ENCODE measurements at places on chromosomes 5 and 9.

- DNase-seq, result no peak
Measured at GRCh38 chr9:93065135-93065720, 6.7 kb downstream of the SUSD3 start.

- no peak for DNase-seq
Measured at GRCh38 chr9:18947892-18948339, 85.1 kb downstream of the SAXO1 start.

GRCh38 chr9:128901822-128902221 lies 19.0 kb upstream of the PHYHD1 start:
- DNase-seq, result no peak

DNA sequence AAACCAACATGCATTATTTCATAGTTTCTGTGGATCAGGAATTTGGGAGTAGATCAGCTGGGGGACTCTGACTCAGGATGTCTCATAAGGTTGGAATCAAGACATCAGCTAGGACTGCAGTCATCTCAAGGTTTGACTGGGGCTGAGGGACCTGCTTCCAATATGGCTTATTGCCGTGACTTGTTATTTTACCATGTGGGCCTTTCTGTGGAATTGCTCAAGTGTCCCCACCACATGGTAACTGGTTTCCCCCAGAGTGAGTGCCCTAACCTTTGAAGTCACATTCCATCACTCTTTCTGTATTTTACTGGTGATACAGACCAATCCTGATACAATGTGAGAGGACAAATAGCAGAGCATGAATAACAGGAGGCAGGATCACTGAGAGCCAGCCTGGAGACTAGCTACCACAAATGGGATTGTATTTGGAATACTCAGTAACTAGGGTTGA lies 70.2 kb upstream of the ELL2 start:
- DNase-seq, result no peak

- no peak for DNase-seq
Measured at GRCh38 chr5:106796081-106796480, 874.7 kb downstream of the EFNA5 start.

DNA sequence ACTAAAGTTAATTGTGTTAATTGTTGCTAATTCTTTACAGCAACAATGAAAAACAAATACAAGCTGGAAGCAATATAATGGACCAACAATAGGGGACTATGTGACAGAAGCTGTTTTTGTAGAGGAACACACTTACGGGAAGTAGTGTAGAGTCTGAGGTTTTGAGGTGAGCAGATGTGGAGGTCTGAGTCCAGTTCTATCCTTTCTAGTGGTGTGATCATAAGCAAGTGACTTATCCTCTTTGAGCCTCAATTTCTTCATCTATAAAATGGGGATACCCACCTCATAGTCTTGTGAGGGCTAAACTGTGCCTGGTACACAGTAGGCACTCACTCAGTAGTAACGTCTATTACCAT lies 28.3 kb downstream of the ALG2 start:
- no peak for DNase-seq

DNA sequence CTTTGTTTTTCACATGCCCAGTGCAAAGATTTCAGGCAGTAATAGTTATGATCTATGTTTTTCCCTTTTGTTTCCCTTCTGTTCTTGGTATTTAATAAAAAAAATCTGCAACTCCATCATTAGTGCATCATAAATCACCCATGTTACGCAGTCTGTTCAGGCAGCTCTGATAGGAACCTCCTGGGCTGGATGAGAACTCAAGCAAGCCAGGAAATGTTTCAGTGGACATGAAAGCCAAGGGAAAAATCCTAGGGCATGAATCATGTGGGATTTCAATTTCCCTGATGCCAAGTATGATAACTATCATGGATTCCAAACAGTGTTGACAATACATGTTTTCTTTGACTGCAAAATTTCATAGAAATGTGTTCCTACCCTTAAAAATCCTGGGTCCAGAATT lies 119.7 kb upstream of the TARS1 start:
- DNase-seq, result no peak

GRCh38 chr9:30280229-30280900 lies 2104.1 kb upstream of the ACO1 start:
- DNase-seq, result no peak

DNA sequence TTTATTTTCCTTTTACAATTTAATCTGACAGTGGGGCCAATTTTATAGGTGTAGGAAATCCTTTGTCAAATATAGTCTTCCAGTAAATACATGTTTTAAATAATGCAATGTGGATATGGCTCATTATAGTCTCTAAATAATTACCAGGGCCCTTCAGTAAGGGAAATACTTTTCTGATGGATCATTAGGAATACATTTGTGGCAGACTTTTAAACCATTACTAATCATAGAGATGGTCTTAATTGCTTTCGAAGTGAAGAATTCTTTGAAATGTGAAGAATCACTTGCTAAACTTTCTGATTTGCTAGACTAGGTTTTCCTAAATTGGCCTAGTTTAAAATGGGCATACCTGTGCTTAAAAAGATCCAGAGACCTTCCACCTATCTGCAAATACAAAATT lies 105.6 kb upstream of the ELL2 start:
- no peak for DNase-seq

GRCh38 chr9:36717276-36717675 lies 144.6 kb downstream of the MELK start:
- no peak for DNase-seq

DNA sequence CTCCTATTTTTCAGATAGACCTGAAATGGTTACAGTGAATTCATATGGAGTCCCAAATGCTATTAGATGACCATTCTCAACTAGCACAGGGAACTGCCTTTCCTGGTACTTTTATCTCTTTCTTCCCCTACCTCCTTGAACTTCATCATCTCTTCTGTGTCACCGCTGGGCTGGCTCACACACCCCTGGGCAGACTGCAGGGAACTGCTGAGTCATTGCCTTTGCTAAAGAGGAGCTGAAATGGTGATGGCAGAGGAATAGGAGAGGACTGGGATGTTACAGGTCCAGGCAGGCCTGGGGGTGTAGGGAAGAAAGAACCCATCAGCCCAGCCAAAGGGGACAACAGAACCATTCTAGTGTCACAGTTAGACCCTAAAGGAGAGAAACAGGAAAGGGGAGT lies 322.3 kb downstream of the ASTN2 start:
- no peak for DNase-seq

- DNase-seq, result no peak
Measured at GRCh38 chr9:69466151-69466550, 141.1 kb downstream of the ENTREP1 start.

DNA sequence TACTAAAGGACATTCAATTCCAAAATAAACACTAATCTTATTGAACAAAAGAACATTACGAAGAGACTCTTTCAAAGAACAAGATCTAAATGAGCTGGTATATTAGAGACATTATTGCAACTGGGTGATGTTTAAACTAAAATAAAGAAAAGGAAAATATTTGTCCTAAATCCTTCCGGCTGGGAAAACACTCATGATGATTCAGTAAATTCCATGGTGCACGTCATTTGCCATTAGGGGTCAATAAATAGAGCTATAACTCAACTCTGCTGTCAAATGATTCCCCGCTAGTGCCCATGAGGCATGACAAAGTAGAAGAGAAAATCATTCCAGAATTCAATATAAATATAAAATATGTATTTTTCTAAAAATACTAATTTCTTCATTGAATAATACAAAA lies 565.5 kb upstream of the TUSC1 start:
- no peak for DNase-seq

DNA sequence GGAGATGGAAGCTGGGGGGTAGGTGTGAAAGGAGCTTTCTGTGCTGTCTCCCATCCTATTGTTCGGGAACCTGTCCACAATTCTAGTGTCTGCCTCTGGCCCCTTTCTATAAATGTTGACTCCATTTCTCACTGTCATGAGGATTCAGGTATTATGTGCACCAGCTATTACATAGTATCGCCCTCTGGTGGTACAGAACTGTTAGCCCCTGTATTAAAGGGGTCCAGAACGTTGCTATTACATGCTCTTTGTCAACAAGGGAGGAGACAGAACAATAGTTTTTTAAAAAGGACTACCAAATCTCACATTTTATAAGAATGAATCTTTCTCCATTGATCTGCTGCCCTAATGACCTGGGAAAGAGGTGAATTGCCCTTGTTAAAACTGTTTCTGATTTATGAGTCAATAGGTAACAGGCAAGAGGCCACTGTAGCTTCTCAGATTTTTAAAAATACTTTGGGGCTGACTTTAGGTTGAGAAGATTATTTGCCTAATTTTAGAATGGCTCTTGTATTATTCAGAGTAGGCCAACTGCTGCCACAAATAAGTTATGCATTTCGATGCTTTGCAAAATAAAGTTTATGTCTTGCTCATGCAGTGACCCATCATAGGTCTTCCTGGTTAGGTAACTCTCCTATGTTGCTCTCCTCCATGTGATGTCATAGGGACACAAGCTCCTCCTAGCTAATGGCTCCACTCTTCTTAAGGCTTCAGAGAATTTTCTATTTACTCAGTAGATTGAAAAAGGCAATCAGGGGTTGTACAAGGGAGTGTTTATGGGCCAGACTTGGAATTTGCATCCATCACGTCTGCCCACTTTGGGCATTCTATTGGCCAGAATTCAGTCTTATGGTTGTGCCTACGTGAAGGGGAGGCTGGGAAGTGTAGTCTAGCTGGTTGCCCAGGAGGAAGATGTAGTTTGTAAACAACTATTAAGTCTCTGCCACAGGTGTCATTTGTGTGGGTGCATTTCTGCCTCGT lies 20.8 kb downstream of the DCANP1 start:
- no peak for DNase-seq

- no peak for DNase-seq
Measured at GRCh38 chr5:170755679-170756456, 27.7 kb upstream of the GABRP start.

DNA sequence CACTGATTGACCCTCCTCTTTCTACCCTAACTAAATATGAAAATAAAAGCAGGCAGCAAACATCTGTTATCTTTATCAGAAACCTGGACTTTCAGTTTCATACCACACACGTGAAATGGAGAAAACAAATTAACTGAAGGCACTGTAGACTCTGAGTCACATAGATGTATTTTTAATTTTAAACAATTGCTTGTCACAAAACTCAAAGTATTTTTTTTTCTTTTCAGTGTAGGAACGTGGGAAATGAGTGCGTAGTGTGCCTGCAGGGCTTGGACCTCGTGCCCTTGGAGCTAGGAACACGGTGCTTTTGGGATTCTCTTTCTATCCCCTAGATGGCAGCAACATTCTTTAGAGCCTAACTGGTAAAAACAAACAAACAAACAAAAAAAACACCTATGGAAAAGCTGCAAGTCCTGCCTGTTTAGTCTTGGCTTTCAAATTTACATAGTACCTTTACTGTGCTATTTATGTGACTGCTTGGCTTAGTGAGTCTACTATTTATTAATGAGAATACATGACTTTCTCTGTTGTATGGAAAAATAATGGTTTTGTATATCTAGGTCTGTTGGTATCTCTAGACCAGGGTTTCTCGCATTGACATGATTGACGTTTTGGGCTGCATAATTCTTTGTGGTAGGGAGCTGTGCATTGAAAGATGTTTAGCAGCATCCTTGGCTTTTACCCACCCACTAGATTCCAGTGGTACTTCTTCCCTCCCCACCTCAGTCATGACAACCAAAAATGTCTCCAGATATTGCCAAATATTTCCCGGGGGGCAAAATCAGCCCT lies 16.8 kb upstream of the ACTBL2 start:
- no peak for DNase-seq

DNA sequence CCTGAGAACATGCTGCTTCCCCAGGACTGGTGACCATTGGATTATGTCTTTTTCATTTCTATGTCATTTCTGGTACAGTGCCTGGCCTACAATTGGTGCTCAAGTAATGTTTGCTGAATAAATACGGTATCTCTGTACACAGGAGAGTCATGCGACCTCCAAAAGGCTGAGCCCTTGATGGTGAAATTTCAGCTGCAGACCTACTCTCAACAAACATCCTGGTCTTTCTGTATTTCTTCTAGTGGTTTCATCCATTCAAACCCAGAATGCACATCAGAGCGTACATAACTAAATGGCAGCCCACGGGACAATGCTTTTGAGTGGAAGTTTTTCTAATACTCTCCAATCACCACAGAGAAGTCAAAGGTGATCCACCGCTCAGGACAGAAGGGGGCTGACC lies 62.6 kb upstream of the RPS23 start:
- DNase-seq, result no peak

DNA sequence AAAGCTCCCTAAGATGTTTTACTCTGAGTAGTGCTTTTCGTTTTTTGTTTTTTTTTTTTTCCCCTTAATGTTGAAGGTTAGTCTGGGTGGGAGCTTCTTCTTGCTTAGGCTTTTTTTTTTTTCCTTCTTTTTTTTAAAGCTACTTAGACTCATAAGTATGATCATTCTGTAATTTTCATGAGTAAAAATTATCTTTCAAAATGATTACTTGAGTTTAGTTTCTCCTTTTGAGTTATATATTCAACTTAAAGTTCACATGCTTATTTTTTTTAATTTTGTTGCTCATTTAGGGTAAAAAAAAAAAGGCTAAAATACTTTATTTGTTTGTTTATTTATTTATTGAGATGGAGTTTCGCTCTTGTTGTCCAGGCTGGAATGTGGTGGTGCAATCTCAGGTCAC lies 2.9 kb downstream of the RBM27 start:
- DNase-seq, result no peak

DNA sequence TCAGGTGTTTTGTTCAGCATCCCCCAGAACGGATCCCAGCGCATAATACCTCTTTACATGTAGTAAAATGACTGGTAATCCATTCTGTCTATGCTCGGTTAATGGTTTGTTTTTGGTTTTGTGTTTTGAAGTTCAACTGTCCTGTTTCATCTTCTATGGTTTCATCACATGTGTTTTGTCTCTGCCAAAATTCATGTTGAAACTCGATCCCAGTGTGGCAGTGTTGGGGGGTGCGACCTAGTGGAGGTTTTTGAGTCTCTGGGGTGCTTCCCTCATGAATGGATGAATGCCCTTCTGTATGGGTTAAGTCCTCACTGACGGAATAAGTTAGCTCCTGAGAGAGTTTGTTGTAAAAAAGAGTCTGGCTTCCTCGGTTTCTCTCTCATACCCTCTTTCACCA lies 317.4 kb downstream of the KDM4C start:
- no peak for DNase-seq

DNA sequence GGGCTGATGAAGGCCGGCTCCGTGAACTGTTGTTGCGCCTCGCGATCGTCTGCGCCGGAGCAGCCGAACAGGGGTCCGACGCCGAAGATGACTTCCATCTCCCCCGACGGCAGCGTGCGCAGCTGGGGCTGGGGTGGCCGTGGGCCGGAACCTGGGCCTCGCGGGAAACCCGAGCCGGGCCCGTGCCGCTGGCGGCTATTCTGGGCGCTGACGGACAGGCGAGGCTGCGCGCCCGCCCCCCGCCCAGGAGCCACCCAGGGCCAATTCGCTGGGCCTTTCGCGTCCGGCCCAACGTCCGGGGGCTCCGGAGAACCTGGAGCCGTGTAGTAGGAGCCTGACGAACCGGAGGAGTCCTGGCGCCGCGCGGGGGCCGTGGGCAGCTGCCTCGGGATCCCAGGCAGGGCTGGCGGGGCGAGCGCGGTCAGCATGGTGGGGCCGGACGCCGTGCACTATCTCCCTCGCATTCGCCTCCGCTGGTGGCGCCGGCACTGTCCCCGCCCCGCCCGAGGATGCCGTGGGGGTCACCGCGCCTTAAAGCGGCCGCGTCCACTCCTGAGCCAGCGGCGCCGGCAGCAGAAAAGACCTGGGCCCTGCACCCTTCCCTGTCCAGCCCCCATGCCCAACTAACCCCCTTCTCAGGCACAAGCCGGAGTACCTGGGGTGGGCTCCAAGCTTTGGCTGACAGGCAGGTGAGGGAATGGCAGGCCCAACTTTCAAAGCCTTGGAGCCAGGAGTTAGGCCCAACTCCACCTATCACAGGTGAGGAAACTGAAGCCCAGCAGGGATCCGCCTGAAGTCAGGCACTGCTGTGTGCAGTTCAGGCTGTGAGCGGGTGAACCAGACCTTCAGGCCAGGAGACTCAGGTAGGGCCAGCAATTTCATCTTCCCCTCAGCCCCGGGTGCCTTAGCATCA lies at the start of gene PROB1:
TSS of gene PROB1 (minus strand) at position 451 of the 913 bp plus-strand sequence. CDS start at position 428, 23 bp downstream.
- no peak for DNase-seq

All from GOT3 (cell line).